ENCODE measurements at places on chromosomes 13 and 19.

- no peak for DNase-seq
These were observed 61.3 kb downstream of the CBY2 start for GRCh38 chr13:45763419-45763818.

- no peak for DNase-seq
These were observed 2.9 kb downstream of the ABCC4 start for GRCh38 chr13:95298169-95298965.

DNA sequence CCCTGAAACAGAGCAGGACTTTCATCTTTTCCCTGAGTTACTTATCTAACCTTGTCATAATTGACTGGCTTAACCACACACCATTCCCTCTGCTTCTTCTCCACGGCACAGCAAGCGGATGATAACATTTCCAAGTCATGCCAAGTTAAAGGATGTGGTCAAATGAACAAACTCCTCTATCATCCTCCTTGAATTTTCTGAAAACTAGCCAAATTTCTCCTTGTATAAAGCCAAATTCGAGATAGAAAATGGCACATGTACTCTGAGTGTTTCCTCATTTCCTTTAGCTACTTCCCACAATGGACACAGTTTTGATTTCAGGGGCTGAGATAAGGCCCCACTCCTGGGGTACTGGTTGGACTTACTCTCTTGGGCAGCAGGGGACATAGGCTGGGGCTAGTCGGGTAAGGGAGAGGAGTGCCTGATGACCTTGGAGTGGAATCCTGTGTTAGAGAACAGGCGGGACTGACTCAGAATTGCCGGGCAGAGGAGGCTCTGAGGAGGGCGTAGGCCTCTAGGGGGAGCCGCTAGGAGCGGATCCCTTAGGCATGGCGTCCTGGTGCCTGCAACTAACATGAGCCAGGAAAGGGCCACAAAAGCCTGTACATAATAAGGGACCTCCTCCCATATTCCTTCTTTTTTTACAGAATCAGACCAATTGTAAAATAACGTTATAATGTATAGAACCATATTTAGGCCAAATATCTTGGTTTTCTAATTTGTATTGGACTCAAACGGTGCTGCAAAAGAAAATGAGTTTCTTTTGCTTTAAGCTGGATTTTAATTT lies 20.3 kb upstream of the TMTC4 start:
- DNase-seq, result no peak

GRCh38 chr19:4373601-4374497 lies 26.5 kb downstream of the SH3GL1 start:
- DNase-seq, result peak; percentile 66

GRCh38 chr19:30064771-30065494 lies 122.9 kb downstream of the URI1 start:
- DNase-seq, result no peak

DNA sequence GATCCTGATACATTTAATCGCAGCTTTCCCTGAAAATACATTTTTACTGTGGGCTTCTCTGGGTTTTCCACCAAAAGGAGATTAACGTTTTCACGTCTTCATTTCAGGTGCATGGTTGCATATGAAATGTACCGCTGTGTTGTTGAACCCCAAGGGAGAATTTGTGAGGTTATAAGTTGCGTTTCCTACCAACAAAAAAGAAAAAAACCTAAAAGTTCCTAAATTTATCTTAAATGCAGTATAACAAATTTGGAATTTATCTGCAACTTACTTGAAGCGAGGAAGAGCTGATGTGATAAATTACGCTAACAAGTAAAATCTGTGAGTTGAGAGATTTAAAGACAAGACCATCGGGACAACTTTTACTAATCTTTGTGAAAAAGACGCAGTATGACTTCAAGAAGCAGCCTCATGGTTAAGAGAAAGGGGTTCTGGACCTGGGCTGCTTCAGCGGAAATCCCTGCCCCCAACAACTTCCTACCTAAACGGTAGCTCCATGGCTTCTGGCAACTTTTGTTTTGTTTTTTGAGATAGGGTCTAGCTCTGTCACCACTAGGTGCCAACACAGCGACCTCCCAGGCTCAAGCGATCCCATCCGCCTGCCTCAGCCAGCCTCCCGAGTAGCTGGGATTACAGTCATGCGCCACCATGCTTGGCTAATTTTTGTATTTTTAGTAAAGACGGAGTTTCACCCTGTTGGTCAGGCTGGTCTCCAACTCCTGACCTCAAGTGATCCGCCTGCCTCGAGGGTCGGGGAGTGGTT lies 958 bp upstream of the OBI1 start:
- no peak for DNase-seq

- no peak for DNase-seq
These were observed 117.9 kb downstream of the CRYL1 start for GRCh38 chr13:20407759-20408158.

- DNase-seq, result no peak
These were observed 2.2 kb downstream of the ANKRD10 start for GRCh38 chr13:110912651-110913051.

DNA sequence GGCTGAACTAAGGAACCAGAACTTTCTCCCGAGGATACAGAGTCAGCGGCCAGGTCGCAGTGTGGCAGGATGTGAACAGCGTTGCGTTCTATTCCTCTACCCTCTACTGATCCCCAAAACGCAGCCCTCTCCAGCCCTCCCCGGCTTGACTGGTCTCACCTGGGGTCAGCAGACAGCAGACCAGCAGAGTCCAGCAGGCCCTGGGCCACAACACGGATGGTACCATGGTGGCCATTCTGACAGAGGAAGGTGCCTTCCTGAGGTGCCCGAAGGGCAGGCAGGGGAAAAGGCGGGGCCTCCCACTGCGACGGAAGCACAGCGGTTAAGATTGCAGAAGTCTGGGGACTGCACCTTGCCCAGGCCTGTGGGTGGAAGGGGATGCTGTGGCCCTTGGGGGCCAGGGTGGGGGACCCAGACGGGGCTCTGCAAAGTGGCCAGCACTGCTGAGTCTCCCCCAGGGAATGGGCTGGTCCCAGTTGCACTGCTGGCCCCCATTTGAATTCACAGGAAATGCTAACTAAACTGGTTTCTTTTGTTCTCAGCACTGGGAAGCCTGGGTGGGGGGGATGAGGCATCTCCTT lies at the start of gene ICAM3:
Gene ICAM3 (minus strand): TSS at position 245 of the 581 bp plus-strand sequence. CDS start 10 bp downstream, at position 235.
- no peak for DNase-seq

DNA sequence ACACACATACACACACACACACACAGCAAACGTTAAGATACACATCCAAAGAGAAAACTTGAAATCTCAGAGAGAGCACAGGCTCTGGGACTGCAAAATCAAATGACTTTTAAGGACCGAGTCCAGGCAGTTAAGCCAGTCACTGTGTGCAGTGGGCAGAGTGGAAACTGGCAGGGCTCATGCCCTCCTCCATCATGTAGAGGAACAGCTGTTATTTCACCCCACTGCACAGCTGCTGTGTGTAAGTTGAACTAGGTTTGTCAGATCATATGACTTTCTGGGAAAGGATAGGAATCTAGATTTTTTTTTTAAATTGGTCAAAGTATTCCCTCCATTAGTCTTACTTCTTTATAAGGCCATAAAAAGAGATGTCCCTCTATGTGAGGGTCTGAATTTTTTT lies 1002.1 kb downstream of the UQCRFS1 start:
- no peak for DNase-seq

All from hippocampal formation (tissue), 2 donors.